ENCODE measurements at places on chromosomes 6 and 20.
A peak's percentile ranks its signal among the peaks of the same experiment; 100 is the strongest.

DNA sequence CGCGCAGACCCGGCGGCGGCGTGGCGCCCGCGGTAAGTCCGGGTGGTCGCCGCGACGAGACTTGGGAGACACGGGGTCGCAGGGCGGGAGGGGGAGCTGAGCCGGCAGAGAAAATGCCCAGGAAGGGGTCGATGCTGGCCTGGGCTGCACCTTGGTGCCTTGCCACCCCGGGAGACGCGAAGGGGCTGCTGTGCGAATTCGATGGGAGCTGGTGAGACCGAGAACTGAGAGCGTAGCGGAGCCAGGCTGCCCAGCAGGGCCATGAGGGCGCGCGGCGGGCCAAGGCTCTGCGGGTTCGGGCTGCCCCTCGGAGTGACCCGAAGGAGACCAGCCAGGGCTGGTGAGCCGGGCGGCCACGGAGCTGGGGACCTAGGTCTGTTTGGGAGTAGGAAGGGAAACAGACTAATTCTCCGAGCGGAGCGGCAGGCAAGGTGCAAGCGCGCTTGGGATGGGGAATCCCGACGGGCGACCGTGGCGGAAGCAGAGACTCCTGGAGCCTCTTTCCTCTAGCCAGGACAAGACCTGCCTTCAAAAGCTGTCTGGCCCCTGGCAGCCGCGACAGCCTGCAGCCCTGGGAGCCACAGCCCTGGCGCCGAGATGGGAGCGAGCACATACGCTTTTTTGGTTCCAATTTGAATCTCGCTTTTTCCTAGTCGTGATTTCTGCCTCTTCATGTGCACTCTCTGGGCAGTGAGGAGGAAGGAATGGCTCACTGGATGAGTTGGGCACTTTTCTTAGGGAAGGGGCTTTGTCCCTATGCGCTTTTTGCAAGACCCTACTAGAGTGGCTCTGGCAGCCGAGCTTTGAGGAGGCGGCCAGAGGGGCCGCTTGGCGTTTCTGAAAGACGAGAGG is 691 bp downstream of the SYNDIG1 start:
- no peak for DNase-seq

DNA sequence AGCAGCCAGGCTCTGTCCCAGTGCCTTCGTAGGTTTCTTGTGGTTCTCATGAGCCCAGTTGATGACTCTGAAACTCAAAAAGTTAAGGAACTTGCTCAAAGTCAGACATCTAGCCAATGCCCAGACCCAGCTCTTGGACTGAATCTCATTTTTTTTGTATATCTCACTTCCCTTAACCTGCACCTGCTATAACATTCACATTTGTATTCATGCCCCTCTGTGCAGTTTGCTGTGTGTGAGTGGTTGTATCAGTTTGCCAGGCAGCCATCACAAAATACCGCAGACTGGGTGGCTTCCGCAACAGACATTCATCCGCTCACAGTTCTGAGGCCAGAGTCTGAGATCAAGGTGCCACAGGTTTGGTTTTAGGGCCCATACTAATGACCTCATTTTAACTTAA is 49.9 kb downstream of the IPCEF1 start:
- DNase-seq: no peak

GRCh38 chr6:68447112-68447511 is 188.0 kb upstream of the ADGRB3 start:
- DNase-seq: no peak

DNA sequence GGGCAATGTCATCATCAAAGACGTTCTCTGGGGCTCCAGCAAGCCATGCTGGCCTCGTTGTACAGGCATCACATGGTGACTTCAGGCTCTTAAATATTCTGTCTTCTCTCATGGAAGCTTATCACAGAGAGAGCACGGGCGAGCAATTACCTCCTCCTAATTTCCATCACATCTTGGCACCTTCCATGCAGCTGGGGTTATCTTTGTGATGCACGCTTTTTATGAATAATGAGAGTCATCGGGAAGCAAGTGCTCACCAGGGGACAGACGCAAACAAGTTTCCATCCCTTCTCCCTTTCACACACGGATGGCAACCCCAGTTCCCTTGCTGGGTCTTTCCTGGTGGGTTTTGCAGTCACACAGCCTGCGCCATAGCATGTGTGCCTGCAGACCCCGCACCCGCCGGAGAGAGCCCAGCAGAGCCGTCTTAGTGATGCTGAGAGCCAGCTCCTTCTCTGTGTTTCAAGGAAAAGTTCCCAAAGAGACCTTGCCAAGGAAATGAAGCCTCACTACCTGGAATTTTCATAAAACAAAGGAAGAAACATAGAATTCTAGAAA is 116.3 kb upstream of the AFDN start:
- DNase-seq: no peak

GRCh38 chr6:118843685-118844390 is 50.1 kb upstream of the ASF1A start:
- DNase-seq: peak; percentile 4

DNA sequence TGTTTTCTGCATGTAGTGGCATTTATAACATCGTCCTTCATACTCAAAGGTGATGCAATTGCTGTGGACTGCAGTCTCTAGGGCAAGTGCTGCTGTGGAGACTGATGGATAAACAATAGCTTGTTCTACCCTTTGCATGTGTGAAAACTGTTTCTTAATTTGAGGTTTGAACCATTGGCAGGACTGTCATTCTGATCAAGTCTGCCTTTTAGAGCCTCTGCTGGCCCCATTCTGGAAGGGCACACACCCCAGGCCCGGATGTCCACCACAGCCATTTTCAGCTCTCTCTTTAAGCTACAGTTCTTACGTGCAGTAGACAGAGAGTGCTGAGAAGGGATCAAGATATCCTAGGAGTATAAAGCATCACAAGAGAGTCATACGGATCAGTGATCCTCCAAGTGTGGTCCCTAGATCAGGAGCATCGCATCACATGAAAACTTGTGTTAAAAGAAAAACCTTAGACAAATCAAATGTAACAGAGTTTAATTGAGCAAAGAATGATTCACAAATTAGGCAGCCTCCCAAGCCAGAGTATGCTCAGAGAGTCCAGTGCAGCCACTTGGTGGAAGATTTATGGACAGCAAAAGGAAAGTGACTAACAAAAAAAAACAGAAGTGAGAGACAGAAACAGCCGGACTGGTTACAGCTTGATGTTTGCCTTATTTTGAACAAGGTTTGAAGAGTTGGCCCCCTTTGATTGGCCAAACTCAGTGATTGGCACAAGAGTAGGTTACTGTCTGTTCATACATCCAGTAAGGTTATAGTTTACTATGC is 52.0 kb downstream of the FRK start:
- DNase-seq: peak; percentile 19

DNA sequence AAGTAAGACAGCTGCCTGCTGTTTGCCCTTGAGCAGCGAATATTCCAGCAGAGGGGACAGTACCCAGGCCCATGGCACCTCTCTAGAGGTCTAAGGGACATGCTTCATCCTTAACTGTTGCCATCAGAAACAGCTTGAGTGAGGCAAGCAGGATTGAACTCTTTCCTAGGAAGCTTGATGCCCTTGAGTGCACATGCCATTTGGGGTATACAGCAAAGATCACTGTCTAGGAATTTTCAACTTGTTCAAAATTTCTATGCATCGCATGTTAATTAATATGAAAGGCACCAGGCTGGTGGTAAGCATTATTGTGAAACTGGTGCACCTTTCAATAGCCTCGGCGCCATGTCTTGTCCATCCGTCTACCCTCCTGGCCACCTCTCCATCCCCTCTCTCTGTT is 54.1 kb downstream of the EDN1 start:
- DNase-seq: no peak

Data from inflammatory macrophage treated with lipopolysaccharide for 4 hours (primary cell).